Endothelial cell of umbilical vein (primary cell): ENCODE measurements at places on chromosomes 13 and 19. TPM values are rescaled to one million over a fixed set of nuclear protein-coding genes. Genes with fewer than 3 reads are reported as not detected.

DNA sequence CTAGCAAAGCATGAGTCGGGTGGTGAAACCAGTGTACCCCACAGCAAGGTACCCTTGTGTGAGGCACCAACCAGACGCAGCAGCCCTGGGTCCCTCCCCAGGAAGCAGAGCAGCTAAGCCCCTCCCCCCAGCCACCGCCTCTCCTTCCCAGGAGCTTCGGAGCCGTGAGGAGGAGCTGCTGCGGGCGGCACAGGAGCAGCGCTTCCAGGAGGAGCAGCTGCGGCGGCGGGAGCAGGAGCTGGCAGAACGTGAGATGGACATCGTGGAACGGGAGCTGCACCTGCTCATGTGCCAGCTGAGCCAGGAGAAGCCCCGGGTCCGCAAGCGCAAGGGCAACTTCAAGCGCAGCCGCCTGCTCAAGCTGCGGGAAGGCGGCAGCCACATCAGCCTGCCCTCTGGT lies 12.4 kb downstream of the TTC9B start:
- DNase-seq: no peak
- no peak overlapping the region for H3K27ac ChIP-seq
- no peak overlapping the region for H3K4me3 ChIP-seq
- H3K27me3 ChIP-seq: no peaks in the 10 kb centered on the region
- no peaks in the 10 kb centered on the region for H3K4me1 ChIP-seq

GRCh38 chr19:42850981-42851717 lies 28.4 kb downstream of the PSG1 start:
- H3K27me3 ChIP-seq: no peaks in the 10 kb centered on the region
- no peaks in the 10 kb centered on the region for H3K36me3 ChIP-seq
- no peak overlapping the region for H3K4me3 ChIP-seq
- no peaks in the 10 kb centered on the region for H3K4me1 ChIP-seq

GRCh38 chr13:39855236-39855635 lies 199.8 kb downstream of the COG6 start:
- no peak overlapping the region for H3K27ac ChIP-seq
- no peaks in the 10 kb centered on the region for H3K36me3 ChIP-seq
- no peak for DNase-seq
- no peaks in the 10 kb centered on the region for H3K27me3 ChIP-seq
- H3K4me1 ChIP-seq: no peaks in the 10 kb centered on the region

Gene TUBB4A
- not detected in 2 replicates for total RNA-seq
